ENCODE measurements at places on chromosomes 3 and 15.
A peak's percentile ranks its signal among the peaks of the same experiment; 100 is the strongest.

DNA sequence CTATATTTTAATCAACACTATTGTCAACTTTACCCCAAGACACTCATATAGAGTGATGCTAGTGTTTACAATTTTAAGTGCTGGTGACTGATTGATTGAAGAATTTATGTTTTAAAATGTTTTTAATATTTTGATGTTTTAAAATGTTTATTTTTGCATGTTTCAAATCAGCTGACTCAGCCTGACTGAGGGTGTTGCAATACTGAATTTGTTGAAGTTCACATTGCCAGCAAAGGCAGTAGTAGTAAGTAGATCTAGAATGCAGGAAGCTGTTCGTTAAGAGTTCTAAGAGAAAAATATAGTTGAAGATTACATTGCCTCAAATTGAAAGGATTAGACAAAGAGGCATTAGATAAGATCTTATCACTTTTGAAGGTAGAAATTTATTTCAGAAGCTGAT is 977.6 kb downstream of the IGSF11 start:
- DNase-seq, result no peak

DNA sequence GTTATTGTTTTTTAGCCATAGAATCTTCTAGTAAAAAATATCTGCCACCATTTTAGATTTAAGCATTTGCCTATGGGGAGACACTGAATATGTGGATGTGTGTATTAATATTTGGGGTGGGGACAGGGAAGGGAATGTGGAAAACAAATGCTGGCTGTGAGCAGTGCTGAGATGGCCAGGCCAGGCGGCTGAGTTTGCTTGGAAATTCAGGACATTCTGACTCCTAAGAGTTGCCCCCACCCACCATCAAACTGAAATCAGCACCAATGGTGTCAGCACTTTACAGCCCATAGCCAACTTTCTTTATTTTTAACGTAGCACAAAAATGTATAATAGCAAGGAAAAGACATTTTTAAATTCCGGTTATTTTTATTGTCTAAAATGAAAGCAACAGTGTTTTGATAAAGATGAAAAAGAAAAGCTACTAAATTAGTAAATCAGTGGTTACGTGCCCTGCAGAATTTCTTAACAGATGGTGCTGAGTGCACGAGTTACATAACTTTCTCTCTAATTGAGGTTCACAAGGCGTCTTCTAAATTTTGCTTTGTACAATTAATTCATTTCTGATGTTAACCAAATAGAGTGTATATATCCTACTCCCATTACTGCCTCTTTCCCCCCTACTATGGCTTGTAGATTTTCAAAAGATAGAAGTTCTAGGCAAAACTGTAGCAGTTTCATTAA is 34.0 kb downstream of the B3GALNT1 start:
- no peak for DNase-seq

DNA sequence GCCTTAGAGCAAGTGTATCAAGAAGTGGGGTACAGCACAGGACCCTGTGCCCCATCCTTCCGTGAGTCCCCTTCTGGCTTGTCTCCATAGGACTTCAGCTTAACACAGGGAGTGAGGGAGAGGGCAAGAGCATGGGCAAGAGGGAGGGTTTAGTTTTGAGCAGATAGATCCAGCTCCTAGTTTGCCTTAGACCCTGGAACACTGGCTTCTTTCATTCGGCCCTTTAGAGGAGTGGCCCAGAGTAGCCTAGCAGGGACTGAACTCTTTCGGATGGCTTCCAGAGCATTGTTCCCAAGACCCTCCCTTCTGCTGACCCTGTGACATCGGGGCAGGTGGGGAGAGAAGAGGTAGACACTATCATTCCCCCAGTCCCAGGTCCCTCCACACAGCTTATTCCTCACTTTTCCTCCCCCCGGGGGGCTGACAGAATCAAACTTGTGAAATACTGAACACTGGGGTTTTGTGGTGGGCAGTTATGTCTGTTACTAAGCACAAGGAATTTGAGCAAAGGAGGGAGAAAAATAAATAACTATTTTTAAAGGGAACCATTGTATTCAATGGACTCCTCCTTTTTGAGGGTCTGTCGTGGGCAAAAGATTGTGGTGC is 289.6 kb upstream of the C2CD4B start:
- DNase-seq, result no peak

GRCh38 chr15:63869371-63870042 is 35.8 kb upstream of the HERC1 start:
- no peak for DNase-seq

DNA sequence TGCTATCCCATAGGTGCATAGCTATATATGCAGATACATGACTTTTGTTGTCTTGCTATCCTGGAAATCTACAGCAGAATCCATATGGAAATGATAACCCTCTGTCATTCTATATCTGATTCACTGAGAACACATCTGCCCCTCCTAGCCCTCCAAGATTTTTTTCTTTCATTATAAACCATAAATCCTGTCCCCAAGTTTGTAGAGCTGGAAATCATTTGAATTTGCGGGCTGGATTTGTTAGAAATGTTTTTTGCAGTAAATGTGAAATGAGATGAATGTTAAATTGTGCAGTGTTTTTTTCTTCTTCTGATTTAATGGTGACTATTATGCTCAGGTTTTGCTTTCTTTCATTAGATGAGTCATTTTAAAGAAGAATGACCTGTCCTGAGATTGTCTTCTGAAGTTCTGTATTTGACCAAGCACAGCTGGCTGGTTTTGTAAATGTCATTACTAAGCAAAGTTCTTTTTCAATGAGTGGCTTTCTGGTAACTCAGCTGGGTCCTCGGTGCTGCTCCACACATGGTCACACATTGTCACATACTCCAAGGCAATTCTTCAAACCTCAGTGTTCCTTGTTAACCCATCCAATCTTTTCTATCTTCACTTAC is 25.3 kb upstream of the ABHD17C start:
- DNase-seq, result peak; percentile 10

- DNase-seq, result no peak
These were observed 171.0 kb upstream of the UMPS start for GRCh38 chr3:124558991-124559845.

DNA sequence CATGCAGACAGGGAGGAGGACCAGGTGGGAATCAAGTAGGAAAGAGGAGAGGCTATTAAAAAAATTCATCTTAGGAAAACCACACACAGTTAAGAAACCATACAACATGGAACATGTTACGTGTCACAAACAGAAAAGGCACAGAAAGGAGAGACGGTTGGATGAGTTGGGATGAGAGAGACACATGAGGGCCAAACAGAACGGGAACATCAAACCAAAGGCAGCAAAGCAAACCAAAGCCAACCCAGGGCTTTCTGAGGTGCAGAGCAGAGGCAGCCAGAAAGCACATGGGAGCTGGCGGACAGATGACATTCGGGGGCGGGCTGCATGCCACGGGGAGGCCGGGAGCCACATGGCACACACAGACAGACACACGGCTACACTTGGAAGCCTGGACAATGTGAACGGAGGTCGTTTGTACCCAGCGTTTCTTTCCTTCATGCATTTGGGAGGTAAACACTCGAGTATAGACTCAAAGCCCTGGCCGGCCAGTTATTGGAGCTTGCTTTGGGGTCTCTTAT is 8.6 kb upstream of the SEC13 start:
- no peak for DNase-seq

DNA sequence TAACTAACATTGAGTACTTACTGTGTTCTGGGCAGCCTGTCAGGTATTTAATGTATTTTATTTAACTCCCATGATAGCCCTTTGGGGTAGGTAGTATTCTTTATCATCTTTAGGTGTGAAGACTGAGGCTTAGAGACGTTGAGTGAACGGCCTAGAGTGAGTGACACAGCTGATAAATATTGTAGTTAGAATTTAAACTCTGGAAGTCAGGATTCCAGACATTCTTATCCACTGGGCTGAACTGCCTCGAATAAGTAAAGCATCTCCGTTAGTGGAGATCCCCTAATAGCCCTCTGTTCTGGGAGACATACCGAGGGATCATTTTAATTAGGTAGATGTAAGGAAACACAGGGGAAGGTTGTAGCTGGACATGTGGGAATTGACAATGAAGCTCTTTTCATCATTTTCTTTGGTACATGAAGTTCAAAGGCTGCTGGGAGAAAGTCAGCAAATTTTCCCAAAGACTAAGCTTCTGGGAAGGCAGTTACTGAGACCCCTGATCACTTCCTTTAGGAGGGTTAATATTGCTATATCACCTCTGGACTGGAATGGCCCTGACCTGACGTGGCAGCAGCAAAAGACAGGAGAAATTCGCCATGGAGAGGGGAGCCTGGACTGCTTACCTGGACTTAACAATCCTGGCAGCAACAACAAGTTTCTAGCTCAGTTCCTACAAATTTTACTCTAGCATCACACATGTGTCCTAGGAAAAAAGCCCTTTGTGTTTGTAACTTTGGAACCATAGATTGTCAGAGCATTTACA is 11.7 kb upstream of the PDCD6IP start:
- DNase-seq, result no peak

DNA sequence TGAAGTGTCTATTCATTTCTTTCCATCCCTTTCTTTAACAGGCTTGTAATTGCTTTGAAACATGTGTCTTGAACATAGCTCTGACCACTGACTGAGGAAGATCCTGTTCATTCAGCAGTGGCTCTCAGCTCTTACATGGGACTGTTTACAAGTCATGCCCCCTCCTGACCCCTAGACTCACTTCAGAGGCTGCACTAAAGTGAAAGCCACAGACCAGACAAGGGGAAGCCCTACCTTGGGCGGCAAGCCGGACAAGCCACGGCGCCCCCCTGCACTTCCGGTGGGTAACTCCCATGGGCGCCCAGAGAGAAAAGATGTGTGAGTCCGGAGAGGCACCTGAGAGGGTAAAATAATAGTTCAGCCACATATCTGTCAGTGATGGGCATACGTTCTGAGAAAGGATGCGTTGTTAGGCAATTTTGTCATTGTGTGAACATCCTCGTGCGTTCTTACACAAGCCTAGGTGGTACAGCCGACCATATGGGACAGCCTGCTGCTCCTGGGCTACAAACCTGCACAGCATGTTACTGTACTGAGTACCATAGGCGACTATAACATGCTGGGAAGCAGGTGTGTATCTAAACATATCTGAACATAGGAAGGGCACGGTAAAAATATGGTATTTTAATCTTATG is 116.2 kb downstream of the CHSY1 start:
- no peak for DNase-seq

DNA sequence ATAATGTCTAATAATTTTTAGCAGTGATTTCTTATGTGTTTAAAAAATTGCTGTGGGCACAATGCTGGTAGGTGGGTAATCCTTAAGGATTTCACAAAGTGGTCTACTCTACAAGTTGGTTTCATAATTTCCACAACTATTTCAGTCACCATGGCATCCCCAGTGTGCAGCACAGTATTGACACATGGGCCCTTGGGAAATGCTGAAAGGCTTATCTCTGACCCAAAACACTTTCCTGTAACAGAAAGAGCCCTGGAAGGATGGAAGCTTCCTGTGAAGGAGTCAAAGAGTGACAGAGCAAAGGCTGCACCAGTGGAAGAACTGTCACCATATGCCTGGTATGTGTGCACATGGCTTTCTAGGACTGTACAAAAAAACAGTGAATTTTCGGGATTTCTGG is 153.7 kb downstream of the ANO10 start:
- no peak for DNase-seq

- peak; percentile 68 for DNase-seq
These were observed 21.8 kb downstream of the CTSH start for GRCh38 chr15:78923015-78923414.

Data from suppressor macrophage (primary cell).